ENCODE measurements at places on chromosomes 16 and 17.

- no peak for DNase-seq
Measured at GRCh38 chr17:4358154-4358553, 8.3 kb downstream of the UBE2G1 start.

DNA sequence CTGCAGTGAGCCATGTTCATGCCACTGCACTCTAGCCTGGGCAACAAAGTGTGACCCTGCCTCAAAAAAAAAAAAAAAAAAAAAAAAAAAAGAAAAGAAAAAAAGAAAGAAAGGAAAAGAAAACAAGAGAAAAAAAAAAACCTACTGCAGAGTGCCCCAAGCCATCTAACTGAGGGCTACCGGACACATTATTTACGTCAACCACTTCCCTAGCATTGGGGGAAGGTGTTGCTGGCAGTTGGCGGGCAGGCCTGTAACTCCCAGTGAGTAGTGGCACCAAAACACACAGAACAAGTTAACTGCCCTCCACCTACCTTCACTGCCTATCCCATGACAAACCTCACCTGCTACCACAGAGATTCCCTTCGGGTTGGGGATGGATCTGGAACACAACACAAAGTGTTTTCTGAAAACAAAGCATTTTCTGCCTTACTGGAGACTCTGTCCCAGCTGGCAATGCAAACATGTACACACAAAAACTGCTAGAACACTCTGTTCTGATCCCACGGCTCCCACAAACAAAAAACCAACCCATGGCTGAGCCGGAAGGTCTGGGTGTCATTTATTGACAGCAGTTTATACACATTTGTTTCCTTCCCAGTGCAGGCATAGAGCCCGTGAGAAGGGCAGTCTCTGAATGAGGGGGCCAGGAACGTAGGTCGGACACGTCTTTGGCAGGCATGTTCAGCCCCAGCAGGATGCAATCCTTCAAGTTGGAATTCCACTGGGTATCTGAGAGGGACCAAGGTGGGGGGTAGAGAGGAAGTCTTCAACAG lies 11.0 kb downstream of the PHB1 start:
- DNase-seq = no peak

DNA sequence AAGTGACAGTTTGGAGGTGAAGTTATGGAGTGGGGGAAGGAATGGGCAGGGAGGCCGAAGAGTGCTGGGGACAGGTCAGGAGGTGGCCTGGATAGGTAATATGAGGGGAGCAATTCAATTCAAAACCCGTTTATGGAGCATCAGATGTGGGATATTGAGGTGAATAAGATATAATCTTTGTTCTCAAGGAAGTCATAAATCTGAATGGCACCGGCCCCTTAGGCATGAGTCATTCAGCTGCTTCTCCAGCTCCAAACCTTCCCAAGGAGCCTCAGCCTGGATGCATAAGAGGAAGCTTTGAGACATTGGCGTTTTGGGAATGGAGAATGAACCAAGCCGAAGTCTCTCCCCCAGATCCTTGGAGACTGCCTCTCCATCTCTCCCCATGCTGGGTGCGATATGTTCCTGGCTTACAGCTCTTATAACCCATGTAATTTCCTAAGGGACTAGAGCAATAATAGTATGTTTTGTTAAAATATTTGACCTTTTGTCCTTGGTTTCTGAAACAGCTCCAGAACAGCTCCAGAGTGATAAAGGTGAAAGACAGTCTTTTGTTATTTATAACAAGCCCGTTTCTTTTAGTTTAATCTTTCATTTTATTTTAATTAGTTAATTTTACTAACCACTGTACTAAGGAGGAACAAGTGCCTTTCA lies 1.7 kb downstream of the TUBG2 start:
- peak; percentile 51 for DNase-seq

- DNase-seq = peak; percentile 23
Measured at GRCh38 chr16:88289968-88290401, 92.8 kb upstream of the ZNF469 start.

GRCh38 chr17:63534816-63535455 lies 11.8 kb downstream of the KCNH6 start:
- DNase-seq = no peak

DNA sequence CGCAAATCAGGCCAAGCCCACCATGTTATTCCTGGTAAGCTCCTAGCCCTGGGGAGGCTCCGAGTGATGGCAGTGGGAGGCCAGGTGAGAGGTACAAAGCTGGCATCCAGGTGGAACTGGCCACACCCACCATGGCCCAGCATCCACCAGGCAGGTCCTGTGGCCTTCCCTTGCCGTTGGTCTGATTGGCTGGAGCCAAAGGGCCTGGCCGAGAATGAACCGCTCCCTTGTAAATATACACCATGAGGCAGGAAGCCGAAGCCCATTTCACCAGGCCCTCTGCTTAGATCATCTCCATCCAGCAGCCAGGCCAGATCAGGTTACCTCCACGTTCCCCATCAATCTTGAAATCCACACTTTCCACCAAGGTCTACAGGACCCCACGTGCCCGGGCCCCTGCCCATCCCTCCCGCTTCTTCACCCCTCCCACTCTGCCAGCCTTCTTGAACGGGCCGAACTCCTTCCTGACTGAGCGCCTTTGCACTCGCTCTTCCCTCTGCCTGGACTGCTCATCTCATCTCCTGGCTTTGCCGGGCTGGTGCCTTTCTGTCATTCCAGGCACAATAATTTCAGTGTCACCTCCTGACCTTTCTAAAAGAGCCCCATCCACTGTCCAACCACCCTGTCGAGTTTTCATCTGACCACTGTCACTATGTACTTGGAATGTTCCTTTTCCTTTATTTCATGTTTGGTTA lies 5.8 kb downstream of the SOCS1 start:
- DNase-seq = peak; percentile 44

- peak; percentile 68 for DNase-seq
Measured at GRCh38 chr17:35612924-35613521, 25.9 kb downstream of the AP2B1 start.

- no peak for DNase-seq
Measured at GRCh38 chr17:74972973-74973328, 392 bp upstream of the HID1 start.

DNA sequence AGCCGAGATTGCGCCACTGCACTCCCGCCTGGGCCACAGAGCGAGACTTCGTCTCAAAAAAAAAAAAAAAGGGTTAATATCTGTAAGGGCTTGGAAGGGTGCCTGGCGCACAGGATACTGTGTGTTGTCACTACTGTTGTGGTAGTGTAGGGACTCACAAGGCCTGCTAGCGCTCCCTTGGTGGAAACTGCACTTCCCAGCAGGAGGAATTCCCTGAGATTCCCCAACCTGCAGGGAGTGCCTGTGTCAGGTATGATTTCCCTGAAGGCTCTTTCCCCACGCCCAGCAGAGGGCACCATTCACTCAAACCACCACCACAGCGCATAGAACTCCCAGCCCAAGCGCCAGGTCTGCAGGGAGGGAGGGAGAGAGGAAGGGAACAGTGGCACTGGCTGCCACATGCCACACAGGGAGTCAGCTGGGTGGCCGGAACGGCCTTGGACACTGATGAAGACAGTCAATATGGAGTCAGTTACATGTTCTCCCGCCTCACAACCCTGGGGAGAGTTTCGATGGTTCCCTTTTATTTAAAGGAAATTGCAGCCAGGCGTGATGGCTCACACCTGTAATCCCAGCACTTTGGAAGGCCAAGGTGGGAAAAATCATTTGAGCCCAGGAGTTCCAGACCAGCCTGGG lies 32.7 kb upstream of the CDH1 start:
- peak; percentile 62 for DNase-seq

GRCh38 chr16:50257876-50258275 lies 8.5 kb upstream of the ADCY7 start:
- no peak for DNase-seq

- no peak for DNase-seq
Measured at GRCh38 chr16:8552487-8553221, 37.7 kb downstream of the TMEM114 start.

- no peak for DNase-seq
Measured at GRCh38 chr17:15083225-15083624, 181.9 kb downstream of the PMP22 start.

GRCh38 chr17:4154201-4154600 lies 11.2 kb downstream of the CYB5D2 start:
- no peak for DNase-seq

- DNase-seq = no peak
Measured at GRCh38 chr17:9403257-9403656, 172.4 kb downstream of the STX8 start.

DNA sequence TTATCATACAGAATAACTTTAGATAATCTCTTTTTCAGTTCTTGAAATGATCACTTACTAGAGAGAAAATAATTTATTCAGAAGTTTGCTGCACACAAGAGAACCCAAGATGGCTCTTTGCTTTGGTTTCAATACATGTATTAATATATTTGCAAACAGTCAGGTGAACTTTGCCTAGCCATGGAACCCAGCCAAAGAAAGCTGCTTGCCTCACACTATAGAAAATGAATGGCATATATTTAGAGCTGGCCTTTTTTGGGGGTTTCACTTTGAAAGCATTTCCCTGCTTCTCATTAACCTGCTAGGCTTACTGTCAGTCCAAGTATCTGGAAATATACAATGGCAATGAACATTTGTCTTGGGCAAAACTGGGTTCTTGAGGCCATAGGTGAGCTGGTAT lies 75.3 kb downstream of the MRTFB start:
- no peak for DNase-seq

GRCh38 chr17:64500862-64501765 lies 4.3 kb upstream of the POLG2 start:
- DNase-seq = no peak

DNA sequence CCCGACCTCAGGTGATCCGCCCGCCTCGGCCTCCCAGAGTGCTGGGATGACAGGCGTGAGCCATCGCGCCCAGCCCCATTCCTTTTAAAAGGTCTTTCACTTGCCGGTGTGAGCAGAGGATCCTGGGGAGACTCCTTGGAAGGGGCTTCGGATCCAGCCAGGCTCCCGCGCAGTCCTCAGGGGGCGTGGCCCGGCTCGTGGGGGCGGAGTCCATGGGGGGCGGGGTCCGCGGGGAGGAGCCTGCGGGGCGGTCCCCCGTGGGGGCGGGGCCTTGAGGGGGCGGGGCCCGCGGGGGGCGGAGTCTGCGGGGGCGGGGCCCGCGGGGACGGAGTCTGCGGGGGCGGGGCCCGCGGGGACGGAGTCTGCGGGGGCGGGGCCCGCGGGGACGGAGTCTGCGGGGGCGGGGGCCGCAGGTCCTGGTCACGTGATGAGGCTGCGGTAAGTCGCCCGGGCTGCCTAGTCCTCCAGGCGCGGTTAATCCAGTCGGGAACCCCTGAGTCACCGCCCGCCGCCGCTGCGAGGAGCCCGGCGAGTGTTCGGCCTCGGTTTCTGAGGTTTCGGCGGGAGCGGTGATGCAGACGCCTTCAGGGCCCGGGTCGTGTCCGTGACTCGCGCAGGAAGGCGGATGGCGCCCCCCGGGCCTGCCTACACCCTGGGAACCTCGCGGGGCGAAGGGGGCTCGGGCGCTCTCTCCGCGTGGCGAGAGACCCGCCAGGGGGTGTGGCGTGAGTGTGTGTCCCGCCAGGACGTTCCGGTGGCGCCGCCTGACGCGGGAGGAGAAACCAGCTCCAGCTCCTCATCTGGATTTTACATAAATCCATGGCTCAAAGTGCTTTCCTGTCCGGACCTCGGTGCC lies 23.6 kb upstream of the ABR start:
- peak; percentile 73 for DNase-seq
